ENCODE measurements at places on chromosomes 13 and 19.

DNA sequence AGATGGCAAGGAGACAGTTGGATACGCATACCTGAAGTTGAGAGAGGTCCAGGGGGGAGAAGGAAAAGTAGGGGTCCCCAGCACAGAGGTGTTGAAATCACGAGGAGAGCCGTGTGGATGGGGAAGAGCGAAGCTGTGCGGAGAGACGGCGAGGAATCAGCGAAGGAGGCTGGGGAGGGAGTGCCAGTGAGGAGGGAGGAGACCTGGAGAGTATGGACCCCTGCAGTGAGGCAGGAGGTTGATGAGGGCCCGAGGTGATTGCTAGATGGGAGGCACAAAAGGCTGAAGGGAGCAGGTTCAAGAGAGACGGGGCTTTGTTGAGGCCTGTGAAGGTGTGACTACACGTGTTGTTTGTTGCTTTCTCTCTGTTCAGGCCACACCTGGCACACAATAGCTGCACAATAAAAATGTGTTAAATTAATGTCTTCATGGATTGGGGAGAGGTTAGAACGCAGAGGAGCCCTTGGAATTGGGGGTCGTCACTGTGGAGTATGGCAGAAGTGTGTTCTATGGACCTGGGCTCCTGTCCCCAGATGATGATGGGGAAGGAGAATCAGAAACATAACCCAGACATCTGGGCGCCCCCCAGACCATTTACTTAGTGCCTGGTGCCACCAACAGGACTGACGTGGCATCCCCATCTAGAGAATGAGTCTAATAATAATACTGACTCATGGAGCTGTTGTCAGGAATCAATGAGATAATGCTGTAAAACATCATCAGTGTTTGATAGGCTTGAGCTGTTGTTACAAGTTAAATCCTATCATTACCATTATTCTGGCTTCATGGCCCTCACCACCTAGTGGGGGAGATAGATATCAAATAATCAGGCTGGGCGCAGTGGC, 137.5 kb downstream of the SIPA1L3 start:
- no peak for DNase-seq

DNA sequence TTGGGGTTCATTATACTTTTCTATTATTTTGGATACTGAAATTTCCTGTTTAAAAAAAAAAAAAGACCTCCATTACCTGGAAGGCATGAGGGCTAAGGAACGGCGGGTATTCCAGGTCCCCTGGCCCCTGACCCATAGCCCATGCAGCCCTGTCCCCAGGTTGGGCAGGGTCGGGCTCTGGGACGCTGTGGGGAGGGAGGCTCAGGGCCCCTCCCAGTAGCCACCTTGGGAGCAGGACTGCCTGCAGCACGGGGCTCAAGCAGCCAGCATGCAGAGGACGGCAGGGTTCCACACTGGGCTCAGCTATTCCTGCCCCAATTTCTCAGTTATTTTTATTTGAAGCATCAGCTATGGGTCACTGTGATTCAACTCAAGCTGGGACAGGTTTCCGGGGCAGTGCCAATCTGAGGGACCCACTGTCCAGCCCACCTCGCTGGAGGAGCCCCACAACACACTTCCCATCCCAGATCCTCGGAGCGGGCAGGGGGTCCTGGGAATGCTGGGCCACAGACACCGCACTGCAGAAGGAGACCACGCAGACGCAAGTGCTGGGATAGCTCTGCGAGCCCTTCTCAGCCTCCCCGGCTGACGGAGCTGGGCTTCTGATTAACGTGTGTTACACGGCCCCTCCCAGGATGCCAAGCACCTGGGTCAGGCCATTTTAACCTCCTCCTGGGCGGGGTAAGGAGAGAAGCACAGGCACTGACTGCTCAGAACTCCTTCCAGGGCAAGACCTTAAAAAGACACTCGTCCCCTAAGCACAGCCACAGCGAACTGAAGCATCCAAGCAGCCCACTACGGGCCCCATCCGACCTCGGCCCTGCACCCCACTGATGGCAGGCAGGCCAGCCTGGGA, 60.1 kb downstream of the PEPD start:
- DNase-seq = no peak

GRCh38 chr19:2986951-2987524, 9.7 kb downstream of the TLE6 start:
- DNase-seq = no peak

GRCh38 chr13:98512774-98513665, 63.9 kb downstream of the STK24 start:
- no peak for DNase-seq

GRCh38 chr13:85419611-85420010, 379.6 kb downstream of the SLITRK6 start:
- no peak for DNase-seq

DNA sequence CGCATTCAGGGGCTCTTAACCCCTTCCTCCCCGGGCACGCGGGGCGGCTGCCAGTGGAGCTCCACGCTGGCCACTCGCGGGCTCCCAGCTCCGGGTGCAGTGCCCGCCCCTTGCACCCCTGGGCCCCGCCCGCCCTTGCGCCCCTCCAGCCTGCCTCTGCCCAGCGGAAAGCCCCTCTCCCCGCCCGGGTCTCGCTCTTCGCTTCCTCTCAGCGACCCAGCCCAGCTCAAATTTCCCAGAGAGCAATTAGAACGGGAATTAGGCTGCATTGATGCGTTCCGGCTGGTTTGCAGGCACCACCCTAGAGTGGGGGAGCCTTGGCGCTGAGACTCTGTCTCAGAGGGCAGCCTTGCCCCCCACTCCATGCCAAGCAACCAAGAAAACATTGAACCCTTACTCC, 1.8 kb upstream of the GSX1 start:
- no peak for DNase-seq

GRCh38 chr13:77333594-77333993, 6.7 kb upstream of the MYCBP2 start:
- no peak for DNase-seq

DNA sequence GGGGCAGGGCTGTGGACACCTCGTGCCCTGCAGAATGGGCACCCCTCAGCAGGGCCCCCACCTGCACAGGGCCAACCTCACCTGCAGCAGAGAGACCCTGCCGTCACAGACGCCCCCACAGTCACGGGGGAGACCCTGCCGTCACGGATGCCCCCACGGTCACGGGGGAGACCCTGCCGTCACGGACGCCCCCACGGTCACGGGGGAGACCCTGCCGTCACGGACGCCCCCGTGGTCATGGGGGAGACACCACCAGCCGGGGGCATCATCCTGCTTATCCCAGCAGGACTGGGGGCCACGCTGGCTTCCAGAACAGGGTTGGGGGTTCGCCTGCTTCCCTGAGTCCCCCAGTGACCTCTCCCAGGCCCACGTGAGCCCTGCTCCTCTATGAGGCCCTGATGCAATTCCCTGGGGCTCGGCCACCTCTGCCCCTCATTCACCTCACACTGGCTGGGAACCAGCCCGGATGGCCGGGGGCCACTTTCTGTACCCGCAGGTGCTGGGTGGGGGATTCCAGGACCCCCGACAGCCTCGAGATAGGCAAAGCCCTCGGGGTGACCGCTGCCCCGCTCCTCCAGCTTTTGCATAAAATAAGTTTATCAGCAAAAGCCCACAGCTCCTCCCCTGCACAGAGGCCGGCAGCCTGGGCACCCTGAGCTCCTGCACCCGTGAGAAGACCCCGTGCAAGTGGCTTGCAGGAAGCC, 23.6 kb downstream of the SBNO2 start:
- no peak for DNase-seq

GRCh38 chr13:113598081-113598410, 13.5 kb downstream of the TFDP1 start:
- no peak for DNase-seq

GRCh38 chr13:51113969-51114368, 2.9 kb upstream of the C13orf42 start:
- no peak for DNase-seq

GRCh38 chr13:79681069-79681468, 200.1 kb downstream of the NDFIP2 start:
- no peak for DNase-seq

- no peak for DNase-seq
Measured at GRCh38 chr19:30498707-30499106, 126.5 kb downstream of the ZNF536 start.

DNA sequence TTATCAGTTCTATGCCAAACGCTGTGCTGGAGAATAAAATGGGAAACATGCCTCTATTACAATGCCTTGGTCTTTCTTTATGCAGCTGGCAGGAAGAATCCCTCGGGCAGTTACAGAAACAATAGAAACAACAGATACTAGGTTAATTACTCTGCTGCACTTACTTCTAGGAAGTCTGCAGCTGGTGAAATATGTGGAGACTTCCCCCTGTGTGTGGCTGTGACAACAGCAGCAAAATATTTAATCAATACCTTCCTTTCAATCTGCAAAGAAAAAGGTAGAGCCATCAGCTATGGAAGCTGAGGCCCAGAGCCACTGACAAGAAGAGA, 9.9 kb downstream of the STOML3 start:
- DNase-seq = no peak

DNA sequence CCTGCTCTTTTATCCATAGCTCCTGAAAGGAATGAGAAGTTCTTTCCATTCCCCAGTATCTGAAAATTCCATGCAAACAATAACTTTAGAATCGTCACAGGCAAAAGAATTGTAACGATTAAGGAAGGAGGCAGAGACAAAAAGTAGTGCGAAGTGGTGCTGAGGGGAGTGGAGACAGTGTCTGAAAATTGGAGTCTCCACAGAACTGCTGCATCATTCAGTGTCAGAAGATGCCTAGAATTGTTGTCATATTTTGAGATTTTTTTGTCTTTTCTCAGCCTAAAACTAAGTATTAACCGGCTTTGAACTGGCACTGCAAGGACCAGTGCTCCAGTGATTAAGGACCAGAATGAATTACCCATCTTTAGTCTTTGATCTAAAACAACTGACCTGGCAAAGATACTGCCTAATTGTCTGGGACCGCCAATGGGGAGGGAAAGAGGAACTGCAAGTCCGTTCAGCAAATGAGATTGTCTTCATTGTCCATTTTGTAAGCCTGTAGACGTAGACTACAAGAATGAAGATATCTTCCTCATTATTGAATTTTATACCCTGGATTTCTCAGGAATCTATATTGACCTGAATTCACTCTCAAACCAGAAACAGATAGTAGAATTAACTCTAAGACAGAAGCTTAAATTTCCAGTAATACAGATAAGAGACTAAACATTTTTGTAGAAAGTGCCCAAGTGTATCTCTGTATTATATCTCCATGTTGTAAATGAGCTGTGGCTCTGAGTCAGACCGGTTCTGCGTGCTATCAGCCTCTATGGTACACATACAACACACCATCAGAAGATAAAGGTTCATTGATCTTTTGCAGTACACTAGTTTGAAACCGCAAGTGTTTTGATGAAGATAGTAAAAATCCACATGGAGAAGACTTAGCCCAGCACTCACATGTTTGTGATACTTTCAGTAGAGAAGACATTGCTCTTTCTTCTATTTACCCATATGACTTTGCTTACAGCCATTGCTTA, 293.2 kb downstream of the EFNB2 start:
- no peak for DNase-seq

GRCh38 chr13:44049081-44049945, 169.6 kb downstream of the LACC1 start:
- no peak for DNase-seq

GRCh38 chr19:5627395-5627904, 4.6 kb downstream of the SAFB start:
- DNase-seq = peak; percentile 45

- DNase-seq = no peak
Measured at GRCh38 chr19:40388481-40388880, 1.5 kb downstream of the HIPK4 start.

DNA sequence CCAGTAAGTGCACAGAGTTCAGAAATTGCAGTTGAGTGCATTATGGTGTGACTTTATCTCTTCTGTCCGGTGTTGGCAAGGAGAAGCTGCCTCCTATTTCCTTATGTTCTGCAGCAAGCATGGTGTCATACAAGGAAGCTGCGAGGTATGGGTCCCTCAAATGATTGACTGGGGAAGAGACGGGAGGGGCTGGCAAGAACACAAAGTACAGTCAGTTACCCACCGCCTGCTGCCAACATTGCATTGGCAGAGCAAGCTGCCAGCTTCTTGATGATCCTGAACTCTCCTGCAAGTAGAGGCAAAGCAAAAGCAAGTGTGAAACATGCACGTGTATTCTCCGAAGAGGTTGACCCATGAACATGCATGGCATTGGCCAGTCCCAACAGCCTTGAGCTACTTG, 1013.6 kb downstream of the UQCRFS1 start:
- no peak for DNase-seq

- no peak for DNase-seq
Measured at GRCh38 chr13:48278806-48279205, 24.7 kb upstream of the RB1 start.

- peak; percentile 75 for DNase-seq
Measured at GRCh38 chr19:12668932-12669269, 2.3 kb downstream of the WDR83 start.

DNA sequence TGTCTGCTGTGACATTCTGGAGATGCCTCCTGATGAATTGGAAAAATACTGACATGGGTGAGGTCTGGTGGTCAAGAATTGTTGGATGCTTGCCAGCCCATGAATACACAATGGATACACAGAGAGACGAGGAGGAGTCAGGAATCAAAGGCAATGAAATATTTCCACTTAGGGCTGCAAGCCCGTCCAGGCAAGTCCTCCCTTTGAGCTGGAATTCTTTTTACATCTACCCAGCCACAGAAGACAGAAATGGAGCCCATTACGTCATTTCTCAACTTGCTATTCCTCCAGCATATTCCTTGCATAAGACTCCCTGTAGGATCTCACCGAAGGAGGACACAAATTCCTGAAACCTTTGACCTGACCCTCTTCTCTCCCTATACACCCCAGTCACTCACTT, 15.7 kb upstream of the IGFL4 start:
- DNase-seq = no peak

- DNase-seq = no peak
Measured at GRCh38 chr13:28597641-28598040, 61.3 kb upstream of the POMP start.

- DNase-seq = peak; percentile 65
Measured at GRCh38 chr19:2083174-2083854, 12.8 kb downstream of the MOB3A start.

GRCh38 chr13:25980255-25980654, 71.6 kb downstream of the SHISA2 start:
- no peak for DNase-seq

DNA sequence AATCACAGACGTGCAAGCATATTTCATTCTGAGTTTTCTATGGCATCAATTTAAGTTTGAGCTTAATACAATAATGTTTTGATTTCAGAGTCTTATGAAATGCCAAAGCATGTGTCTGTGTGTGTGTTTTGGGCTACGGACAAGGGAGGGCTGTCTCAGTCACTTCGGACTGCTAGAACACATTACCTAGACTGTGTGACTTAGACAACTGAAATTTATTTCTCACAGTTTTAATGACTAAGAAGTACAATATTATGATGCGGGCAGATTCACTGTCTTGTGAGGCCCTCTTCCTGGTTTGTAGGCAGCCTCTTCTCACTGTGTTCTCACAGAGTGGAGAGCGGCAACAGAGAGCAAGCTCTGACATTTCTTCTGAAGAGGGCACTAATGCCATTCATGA, 1202.0 kb downstream of the EFNB2 start:
- DNase-seq = no peak

Measured in stimulated activated CD4-positive, alpha-beta T cell treated with anti-CD3 and anti-CD28 coated beads, Interleukin-4, amount 100 ng/mL, for 24 hours (primary cell).